Transverse colon (tissue), 4 donors: ENCODE measurements at places on chromosomes 7 and 10.
A peak's percentile ranks its signal among the peaks of the same experiment; 100 is the strongest.

GRCh38 chr10:88408096-88408495, 175.0 kb downstream of the RNLS start:
- H3K27me3 ChIP-seq, result no peaks in the 10 kb centered on the region
- H3K4me3 ChIP-seq, result no peak overlapping the region
- H3K4me1 ChIP-seq, result no peaks in the 10 kb centered on the region
- no peak overlapping the region for H3K27ac ChIP-seq
- H3K36me3 ChIP-seq, result no peaks in the 10 kb centered on the region

GRCh38 chr7:44476313-44476712, 14.1 kb downstream of the NUDCD3 start:
- no peaks in the 10 kb centered on the region for H3K27me3 ChIP-seq
- DNase-seq, result no peak
- H3K36me3 ChIP-seq, result no peaks in the 10 kb centered on the region
- H3K27ac ChIP-seq, result no peak overlapping the region
- no peak overlapping the region for H3K4me3 ChIP-seq

DNA sequence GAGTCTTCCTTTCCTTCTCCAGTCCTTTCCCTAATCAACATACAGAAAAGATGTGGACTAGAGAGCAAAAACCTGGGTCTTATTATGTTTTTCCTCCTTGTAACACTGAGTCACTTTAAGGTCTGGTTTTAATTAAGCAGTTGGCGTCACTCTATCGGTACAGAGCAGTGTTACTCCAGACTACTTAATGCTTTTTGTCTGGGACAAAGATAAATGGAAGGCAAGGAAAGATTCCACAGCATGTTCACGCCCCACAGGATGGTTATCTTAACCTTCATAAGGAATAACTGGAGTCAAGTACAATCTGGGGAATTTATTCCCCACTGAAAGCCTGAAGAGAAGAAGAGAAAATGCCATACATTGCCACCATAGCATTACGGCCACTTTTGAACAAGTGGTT, 145.7 kb downstream of the ELAPOR2 start:
- no peaks in the 10 kb centered on the region for H3K4me1 ChIP-seq
- no peak overlapping the region for H3K4me3 ChIP-seq
- H3K27ac ChIP-seq, result no peak overlapping the region
- no peak for DNase-seq
- H3K27me3 ChIP-seq, result no peaks in the 10 kb centered on the region
- H3K36me3 ChIP-seq, result no peaks in the 10 kb centered on the region

- peaks cover 20% of the 10 kb centered on the region for H3K4me1 ChIP-seq
- H3K27me3 ChIP-seq, result peaks cover 23% of the 10 kb centered on the region
- peak overlapping the region; percentile 83 for H3K4me3 ChIP-seq
- DNase-seq, result peak; percentile 14
These were observed 626 bp downstream of the PRPF18 start for GRCh38 chr10:13587391-13587790.

DNA sequence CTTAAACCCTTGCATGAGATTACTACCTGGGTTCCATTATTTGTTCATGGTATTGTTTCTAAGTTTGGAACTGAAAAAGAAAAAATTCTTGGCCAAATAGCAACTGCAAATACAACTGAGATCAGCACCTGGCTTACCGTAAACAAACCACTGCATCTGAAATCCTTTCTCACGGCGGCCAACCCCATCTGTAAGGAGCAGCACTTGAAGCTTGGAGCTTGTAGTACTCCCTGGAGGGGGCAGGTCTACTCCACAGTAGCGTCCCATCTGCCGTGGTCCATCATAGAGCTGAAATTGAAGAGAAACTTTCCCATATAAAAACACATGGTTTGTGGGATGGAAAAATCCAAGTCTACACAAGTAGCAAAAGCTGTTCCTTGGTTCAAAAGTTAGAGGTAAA, 109.9 kb downstream of the CUBN start:
- H3K27me3 ChIP-seq, result no peaks in the 10 kb centered on the region
- no peak overlapping the region for H3K27ac ChIP-seq
- H3K4me3 ChIP-seq, result no peak overlapping the region
- peaks cover 5% of the 10 kb centered on the region for H3K4me1 ChIP-seq

DNA sequence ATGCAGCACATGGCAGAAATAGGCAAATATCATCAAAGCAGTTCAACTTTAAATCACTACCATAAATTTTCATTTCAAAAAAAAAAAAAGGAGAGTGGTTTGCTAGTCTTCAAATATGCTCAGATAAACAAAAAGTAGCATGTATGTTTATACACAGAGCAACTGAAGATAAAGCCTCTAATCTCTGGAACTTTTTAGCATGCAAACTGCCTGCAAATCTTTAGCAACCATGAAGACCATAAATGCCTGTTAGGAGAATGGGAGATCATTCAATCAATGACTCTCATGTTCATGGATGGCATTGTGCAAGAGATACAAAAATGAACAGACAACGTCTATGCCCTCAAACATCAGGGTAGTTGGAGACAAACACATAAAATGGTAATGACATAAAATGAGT, 57.3 kb downstream of the ORC5 start:
- no peaks in the 10 kb centered on the region for H3K36me3 ChIP-seq
- H3K27me3 ChIP-seq, result no peaks in the 10 kb centered on the region
- H3K4me1 ChIP-seq, result no peaks in the 10 kb centered on the region
- no peak for DNase-seq

DNA sequence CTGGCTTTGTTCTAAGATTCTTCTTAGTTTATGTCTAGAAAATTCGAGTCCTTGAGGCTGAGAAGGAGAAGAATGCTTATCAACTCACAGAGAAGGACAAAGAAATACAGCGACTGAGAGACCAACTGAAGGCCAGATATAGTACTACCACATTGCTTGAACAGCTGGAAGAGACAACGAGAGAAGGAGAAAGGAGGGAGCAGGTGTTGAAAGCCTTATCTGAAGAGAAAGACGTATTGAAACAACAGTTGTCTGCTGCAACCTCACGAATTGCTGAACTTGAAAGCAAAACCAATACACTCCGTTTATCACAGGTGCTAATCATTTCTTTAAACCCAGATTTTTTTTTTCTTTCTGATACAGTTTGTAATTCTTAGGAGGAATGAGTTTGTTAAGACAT, 6.7 kb downstream of the CEP55 start:
- no peak overlapping the region for H3K27ac ChIP-seq
- no peaks in the 10 kb centered on the region for H3K36me3 ChIP-seq

DNA sequence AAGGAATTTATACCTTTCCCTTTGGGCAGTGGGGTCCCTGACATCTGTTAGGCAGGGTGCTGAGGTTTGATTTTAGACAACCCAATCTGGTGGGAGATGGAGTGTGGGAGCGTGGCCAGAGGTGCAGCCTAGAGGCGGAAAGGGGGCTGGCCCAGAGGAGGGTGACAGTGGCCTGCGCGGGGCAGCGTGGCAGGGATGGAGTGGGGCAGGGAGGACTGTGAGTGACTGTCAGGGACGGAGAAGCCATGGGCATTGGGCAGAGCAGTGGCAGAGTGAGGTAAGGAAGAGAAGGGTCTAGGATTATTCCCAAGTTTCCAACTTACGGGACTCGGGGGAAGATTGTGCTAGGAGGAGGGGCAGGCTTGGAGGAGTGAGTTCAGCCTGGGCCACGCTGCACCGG, 181.9 kb downstream of the CCDC3 start:
- H3K27ac ChIP-seq, result no peak overlapping the region
- H3K4me3 ChIP-seq, result no peak overlapping the region
- H3K36me3 ChIP-seq, result peaks cover 2% of the 10 kb centered on the region
- H3K27me3 ChIP-seq, result no peaks in the 10 kb centered on the region

- no peaks in the 10 kb centered on the region for H3K27me3 ChIP-seq
- no peak overlapping the region for H3K27ac ChIP-seq
- no peak overlapping the region for H3K4me3 ChIP-seq
- no peaks in the 10 kb centered on the region for H3K36me3 ChIP-seq
- DNase-seq, result no peak
These were observed 659.7 kb upstream of the IGFBP3 start for GRCh38 chr7:46580766-46581165.
